ENCODE measurements at places on chromosomes 2 and 18.

GRCh38 chr2:13414897-13415296 is 698.2 kb downstream of the TRIB2 start:
- DNase-seq: no peak

- no peak for DNase-seq
These were observed 15.2 kb upstream of the LBH start for GRCh38 chr2:30216157-30216556.

DNA sequence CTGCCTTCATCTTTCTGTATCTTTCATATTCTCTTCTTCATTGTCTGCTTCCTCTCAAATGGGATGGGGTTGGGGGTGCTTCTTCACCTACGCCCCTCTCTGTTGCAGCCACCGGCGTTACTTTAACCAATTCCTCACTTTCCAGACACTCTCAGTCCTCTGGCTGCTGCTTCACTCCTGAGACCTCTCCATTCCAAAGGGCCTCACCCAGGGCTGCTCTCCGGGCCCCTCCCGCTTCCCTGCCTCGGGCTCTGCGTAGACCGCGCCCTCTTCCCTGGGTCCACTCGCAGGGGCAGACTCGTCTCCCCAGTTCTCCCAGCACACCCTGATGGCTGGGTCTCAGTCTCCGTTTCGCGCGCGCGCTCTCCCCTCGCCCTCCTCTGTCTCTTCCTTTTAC is 926 bp downstream of the SERPINB8 start:
- no peak for DNase-seq

DNA sequence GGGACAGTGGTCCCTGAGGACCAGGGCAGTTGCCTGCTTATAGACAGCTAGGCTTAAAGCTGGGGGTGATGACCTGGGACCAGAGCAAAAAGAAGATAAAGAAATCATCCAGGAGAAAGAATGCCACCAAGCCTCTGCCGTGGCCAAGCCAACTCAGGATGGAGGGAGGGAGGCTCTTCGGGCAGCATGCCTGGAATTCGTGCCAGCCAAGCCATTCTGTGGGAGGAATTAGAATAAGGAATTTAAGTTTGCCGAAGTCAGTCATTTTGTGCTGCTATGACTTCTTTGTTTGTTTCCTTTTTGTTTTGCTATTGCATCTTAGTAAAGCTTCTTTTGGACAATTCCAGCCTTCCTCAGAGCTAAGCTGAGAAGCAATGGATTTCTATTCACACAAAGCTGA is 124.1 kb downstream of the EN1 start:
- no peak for DNase-seq

DNA sequence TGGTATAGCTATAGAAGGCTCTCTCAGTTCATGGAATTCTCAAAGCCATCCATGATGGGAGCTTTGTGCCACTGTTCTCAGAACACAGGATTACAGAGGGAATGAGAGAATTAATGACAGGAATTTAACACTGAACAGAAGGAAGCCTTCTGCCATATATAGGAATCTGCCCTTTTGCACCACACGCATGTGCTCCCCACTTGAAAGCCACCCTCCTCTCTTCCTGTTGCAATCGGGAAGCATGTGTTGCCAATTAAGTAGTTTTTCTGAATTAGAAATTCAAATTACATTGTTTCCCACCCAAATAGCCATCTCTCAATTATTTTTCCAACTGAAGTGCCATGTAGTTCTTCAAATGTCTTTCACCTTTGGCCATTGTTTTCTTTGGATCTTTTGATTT is 71.3 kb downstream of the C1D start:
- DNase-seq: no peak

GRCh38 chr2:8422450-8422800 is 259.4 kb upstream of the ID2 start:
- DNase-seq: no peak

DNA sequence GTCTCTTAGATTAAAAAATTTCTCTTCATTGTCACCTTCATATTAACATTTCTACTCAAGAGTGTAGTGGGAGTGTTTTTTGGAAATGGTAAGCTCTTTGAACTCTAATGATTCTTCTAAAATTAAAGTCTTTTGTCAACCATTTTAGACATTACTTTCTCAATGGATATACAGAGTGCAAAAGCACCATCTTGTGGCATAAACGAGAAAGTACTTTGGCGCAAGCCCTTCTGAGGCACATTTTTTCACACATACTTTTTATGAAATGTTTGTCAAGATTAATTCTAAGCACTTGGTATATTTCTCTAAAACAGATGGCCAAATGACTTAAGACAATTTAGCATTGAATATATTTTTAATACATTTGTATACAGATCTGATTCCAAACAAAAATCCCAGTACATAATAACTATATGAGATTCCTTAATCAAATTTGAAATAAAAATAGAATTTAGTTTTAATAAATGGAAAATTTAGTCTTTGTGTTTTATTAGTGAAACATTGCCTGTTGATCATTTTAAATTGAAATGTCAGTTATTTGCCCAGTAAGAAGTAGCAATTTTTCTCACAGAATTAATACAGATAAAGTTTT is 63.3 kb upstream of the GALNT5 start:
- peak; percentile 6 for DNase-seq

DNA sequence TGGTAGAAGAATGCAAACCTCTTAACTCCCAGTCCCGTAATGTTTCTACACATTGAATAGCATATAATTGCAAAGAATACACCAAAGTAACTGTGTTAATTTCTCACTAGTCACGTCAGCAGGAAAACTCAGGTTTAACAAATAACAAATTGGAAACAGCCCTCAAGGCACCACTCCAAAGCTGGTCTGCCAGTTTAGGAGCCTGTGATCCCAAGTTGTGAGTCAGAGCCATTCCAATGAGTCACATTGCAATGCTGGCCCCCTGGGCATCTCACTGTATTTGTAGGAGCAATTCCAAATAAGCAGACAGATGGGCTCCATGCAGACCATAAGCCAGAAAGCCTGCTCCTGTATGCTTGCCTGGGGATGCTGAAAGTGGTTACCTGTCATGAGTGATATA is 143.2 kb upstream of the SETBP1 start:
- no peak for DNase-seq

DNA sequence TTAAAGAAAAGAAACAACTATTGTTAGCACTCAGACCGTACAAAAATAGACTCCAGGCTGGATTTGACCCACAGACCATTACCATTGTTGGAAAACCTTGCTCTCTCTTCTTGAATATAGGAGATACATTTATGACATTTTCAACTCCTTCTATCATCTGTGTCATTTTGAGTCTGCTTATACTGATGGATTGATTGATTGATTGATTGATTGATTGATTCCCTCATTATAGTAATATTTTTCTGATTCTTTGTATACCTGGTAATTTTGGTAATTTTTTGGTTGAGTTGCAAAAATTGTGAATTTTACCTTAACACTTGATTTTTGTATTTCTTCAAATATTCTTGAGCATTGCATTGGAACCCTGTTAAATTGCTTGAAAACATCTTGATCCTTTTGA is 114.2 kb upstream of the KLHL29 start:
- DNase-seq: no peak

- no peak for DNase-seq
These were observed at the start of gene SFTPB for GRCh38 chr2:85668009-85668856. TSS of gene SFTPB (minus strand) at chr2:85668199. CDS start at chr2:85668183, 16 bp downstream.

DNA sequence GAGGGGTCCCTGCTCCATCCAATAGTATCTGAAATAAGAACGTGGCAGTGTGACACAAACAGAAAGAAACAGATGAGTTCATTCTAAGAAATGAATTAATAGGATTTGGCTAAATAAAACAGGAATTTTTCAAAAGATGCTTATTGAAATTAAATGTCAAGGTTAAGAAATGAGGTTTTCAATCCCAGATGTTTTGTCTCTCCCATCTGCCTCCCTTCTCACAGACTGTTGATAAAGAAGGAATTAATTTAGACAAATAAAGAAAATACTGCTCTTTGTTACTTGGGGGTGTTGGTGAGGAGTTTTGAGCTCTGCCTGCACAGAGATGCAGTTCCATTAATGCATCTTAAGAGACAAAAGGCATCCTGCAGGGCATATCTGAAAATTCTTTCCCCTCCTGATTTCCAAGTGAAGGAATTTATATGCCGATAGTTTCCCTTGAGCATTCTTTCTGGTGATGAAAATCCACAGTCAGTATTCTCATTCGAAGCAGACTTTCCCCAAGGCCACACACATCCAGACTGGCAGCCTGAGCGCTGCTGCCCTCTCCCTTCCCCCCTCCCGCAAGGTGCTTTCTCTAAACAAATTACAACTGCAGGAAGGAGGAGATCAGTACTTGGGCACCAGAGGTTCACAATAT is 385.4 kb upstream of the RND3 start:
- DNase-seq: no peak

GRCh38 chr2:222318026-222318711 is 19.4 kb upstream of the PAX3 start:
- DNase-seq: no peak

Measured in naive thymus-derived CD4-positive, alpha-beta T cell (primary cell).